Activated CD8-positive, alpha-beta memory T cell treated with anti-CD3 and anti-CD28 coated beads, Interleukin-2, amount 50 U/mL, for 48 hours (primary cell): ENCODE measurements at places on chromosomes 7 and 10.

- no peak for DNase-seq
Observed at GRCh38 chr7:41323806-41324205, 379.1 kb downstream of the INHBA start.

DNA sequence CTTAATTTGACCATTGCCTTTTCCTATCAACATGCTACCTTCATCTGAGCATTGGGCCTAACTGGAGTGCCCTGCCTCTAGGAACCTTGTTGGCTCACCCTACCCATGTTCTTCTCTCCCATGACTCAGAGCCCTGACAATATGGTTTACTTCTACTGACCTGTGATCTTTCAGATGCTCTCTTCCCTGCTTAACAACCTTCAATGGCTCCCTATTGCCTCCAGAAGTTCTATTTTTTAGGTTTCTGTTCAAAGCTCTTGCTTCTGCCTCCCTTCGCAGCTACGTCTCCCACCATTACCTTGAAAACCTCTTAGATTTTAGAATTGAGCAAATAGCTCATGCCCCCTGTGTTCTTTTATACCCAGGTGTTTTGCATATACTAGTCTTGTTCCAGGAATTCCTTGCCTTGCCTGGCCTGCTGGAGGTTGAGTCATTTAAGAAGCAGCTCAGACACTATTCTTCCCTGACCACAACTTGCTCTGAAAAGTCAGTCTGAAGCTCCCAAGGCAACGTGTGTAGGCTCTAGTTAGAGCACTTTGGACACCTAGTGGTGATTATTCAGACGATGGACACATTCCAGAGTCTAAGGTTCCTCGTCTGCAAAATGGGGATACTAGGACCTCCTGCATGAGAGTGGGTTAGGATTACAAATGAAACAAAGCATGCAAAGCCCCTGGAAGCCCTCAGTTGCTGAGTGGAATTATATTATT lies 64.4 kb upstream of the EMX2 start:
- no peak for DNase-seq

DNA sequence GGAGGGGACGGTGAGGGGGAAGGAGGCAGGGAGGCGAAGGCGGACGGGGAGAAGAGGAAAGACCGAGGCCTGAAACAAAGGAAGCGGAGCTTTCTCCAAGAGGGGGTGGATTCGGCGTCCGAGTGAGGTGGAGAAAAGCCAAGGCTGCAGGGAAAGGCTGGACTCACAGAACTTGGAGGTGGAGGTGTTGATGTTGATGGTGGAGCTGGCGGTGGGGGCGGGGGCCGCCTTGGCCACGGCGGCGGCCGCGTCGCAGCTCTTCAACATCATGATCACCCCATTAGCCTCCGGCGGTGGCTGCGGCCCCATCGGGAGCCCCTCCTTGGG lies 578 bp downstream of the CACUL1 start:
- DNase-seq = peak; percentile 68

DNA sequence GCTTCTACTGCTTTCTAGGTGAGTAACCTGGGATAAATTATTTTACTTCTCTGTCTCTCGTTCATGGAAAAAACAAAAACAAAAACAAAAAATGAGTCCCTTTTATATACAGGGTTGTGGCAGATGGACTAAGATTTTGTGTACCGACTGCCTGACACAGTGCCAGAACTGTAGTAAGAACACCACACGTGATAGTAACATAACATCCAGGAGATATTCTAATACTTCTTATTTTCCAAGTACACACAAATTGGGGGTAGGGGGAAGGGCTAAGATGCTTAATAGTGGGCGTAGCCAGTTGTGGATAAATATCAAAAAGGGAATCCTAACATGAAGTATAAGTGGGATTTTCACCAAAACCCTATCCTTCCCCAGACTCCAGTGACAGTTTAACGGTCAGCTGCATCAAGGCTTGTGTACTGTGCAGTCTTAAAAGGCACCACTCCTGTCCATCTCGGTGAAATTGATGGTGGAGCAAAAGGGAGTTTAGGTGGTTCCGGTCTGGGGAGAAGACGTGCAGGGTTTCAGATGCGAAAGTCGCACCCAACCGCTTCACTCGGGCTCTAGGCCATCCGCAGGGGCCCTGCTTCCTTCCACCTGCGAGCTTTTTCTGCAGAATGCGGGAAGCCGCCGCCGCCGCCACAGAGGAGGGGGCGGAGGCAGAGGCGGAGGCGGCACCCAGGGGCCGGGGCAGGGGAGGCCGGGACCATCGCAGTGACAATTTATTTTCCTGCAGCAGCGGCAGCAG lies at the start of gene STAMBPL1:
STAMBPL1 (plus strand) TSS at position 712 of the 748 bp plus-strand sequence. CDS start 21,464 bp downstream, outside the sequence.
- no peak for DNase-seq

- DNase-seq = no peak
Observed at GRCh38 chr7:76423666-76424412, 911 bp upstream of the ZP3 start.

DNA sequence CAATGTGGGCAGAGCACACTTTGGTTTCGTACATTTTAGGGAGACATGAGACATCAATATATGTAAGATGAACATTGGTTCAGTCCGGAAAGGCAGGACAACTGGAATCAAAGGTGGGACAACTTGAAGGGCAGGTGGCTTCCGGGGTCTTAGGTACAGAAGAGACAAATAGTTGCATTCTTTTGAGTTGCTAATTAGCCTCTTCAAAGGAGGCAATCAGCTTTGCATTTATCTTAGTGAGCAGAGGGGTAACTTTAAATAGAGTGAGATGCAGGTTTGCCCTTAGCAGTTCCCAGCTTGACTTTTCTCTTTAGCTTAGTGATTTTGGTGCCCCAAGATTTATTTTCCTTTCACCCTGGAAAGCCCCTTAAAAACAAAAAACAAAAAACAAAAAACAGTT lies 21.3 kb downstream of the ZNF487 start:
- DNase-seq = no peak

DNA sequence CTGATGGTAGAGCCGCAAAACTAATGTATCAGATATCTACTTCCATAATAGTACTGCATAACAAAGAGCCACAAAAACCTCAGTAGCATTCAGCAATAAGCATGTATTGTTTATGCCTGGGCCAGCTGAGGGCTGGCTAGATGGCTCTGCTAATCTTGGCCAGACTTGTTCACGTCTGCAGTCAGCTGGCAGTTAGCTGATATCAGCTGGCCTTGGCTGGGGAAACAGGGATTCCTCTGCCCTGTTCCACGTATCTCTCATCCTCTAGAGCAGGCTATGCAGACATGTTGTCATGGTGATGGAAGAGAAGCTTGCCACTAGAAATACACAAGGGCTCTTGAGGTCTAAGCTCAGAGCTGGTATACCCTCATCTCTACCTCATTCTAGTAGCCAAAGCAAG lies 62.9 kb downstream of the GRM8 start:
- no peak for DNase-seq

GRCh38 chr10:14585287-14586193 lies 189.2 kb downstream of the FAM107B start:
- DNase-seq = no peak

DNA sequence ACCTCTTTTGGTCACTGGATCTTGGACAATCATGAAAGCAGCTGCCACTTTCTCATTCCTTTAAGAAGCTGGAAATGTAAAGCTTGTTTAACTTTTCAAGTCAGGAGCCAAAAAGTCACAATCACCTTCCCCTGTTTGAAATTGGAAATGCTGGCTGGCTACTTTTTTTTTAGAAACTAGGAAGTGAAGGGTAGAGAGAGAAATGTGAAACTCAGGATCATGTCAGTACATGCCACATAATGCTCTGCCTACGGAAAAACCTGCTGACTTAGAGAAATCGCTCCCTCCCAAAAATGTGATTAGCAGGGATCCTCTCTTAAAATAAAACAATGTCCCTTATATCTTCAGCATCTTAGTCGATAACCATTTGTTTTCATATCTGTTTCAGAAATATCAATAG lies 188.4 kb upstream of the C7orf33 start:
- no peak for DNase-seq
